ENCODE measurements at places on chromosomes 5 and 9.

DNA sequence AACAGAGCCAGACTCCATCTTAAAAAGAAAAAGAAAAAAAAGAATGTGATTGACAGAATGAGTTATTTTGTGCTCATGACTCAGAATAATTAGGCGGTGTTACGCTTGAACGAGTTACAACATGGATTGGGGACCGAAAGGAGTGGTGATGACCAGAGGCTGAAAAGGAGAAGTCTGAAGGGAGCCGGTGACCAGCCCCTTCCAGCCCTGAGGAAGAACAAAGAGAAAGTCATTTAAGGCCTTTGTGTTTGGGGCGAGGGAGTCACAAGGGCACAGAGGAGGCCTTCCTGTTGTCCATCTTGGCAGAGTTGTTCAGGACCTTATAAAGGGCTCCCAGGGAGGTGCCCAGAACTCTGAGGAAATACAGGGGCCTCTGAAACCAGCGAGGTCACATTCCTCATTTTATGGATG, 131.6 kb downstream of the GOLPH3 start:
- no peak for DNase-seq

DNA sequence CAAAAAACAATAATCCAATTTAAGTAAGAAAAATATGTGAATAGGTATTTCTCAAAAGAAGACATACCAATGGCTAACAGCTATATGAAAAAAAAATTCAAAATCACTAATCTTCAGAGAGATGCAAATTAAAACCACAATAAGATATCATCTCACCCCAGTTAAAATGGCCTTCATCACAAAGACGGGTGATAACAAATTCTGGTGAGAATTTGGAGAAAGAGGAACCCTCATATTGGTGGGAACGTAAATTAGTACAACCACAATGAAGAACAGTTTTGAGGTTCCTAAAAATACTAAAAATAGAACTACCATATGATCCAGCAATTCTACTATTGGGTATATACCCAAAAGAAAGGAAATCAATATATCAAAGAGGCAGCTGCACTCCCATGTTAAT, 94.3 kb downstream of the TMEM167A start:
- no peak for DNase-seq

GRCh38 chr9:680106-680505, 161.4 kb upstream of the DMRT1 start:
- DNase-seq, result no peak

- DNase-seq, result no peak
Observed at GRCh38 chr9:82423700-82424099, 435.1 kb downstream of the SPATA31D1 start.

- DNase-seq, result no peak
Observed at GRCh38 chr5:149073213-149073612, 10.4 kb upstream of the SH3TC2 start.

GRCh38 chr9:37534412-37534811, 41.8 kb downstream of the FBXO10 start:
- DNase-seq, result no peak

DNA sequence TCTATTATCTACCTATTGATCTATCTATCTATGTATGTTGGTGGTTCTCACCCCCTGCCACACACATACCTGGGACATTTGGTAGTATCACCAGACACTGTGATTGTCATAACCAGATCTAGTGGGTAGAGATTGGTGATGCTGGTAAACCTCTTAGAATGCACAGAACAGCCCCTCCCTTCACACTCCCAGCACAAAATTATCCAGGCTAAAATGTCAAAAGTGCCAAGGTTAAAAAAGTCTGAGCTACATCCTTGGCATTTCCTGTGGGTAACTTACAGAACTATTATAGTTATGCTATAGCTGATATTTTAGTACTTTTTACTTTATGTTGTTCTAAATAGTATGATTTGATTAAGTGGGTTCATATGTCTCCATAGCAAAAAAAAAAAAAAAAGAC, 151.0 kb downstream of the FER start:
- no peak for DNase-seq

- DNase-seq, result no peak
Observed at GRCh38 chr9:110509792-110510191, 69.7 kb downstream of the SVEP1 start.

DNA sequence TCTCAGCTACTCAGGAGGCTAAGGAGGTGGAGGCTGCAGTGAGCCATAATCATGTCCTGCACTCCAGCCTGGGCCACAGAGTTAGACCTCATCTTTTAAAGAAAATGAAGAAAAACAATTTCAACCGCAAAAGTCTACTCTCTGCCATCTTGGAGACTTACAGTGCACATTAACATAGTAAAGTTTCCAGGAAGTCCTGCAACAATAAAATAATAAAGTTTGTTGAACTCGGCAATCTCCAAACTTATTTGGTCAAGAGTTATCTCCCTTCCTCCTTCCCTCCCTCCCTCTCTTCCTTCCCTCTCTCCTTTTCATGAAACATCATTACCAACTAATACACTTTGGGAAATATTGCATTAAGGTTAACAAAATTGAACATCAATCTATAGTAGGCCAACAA, 94.1 kb upstream of the JAK2 start:
- no peak for DNase-seq

All from stimulated activated CD8-positive, alpha-beta memory T cell treated with anti-CD3 and anti-CD28 coated beads, Interleukin-4, amount 100 ng/mL, for 4 hours (primary cell).